ENCODE measurements at places on chromosomes 11 and 22.

GRCh38 chr11:60769273-60769672 is 12.6 kb downstream of the MS4A15 start:
- DNase-seq = no peak

DNA sequence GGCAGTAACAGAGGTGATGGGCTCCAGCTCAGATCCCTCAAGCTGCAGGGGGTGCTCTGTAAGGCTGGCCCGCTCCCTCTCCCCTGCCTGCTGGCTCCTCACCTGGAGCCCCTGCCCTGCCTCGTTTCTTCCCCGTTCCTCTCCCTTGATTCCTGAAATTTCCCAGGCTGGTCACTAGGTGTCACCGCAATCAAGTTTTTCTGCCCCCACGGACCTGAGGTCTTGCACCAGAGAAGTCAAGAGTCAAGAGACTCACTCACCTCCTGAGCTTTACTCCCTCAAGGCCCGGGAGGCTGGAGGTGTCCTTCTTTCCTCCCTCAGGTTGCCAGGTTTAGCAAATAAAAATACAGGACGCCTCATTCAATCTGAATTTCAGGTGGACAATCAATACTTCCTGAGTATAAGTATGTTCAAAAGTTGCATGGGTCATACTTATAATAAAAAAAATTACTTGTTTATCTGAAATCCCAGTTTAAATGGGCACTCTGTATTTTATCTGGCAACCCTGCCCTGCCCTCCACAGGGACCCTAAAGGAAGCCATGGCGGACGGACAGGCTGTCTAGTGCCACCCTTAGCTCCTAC is 69.2 kb downstream of the SCUBE1 start:
- peak; percentile 70 for DNase-seq

- DNase-seq = no peak
Measured at GRCh38 chr11:63146581-63146980, 2.6 kb upstream of the SLC22A24 start.

DNA sequence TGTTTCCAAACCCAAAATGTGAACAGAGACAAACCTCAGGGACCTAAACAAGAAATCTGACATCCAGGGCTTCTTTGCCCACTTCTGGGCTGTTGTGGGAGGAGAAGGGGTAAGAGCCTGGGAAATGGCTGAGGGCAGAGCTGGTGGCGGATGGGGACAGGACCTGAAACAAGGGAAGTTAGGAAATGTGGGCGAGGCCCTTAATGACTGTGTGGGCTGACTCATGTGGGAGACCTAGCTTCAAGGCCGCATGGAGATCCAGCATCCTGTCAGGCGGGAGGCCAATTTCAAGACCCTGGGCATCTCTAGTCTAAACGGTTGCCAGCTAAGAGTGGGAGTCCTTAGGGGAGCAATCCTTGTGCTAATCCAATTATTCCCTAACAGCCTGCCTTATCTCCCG is 2.1 kb upstream of the OAF start:
- peak; percentile 91 for DNase-seq
